NCI-H774 (cell line): ENCODE measurements at places on chromosomes 3 and 15.

GRCh38 chr3:52880047-52880446 lies 17.3 kb downstream of the STIMATE start:
- DNase-seq = no peak

GRCh38 chr3:10629671-10630040 lies 124.3 kb upstream of the ATP2B2 start:
- no peak for DNase-seq

- no peak for DNase-seq
Observed at GRCh38 chr3:17775073-17775472, 32.6 kb upstream of the TBC1D5 start.

- DNase-seq = no peak
Observed at GRCh38 chr3:134253475-134254226, 3.0 kb upstream of the RYK start.

DNA sequence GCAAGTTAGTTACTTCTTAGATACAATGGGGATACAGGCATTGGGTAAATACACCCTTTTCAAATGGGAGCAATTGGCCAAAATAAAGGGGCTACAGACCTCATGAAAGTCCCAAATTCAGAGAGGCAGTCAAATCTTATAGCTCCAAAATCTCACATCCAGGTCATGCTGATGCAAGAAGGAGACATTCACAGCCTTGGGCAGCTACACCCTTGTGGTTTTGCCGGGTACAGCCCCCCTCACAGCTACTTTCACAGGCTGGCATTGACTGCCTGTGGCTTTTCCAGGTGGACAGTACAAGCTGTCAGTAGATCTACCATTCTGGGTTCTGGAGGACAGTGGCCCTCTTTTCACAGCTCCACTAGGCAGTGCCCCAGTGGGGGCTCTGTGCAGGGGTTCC lies 17.5 kb upstream of the PLSCR1 start:
- DNase-seq = no peak

DNA sequence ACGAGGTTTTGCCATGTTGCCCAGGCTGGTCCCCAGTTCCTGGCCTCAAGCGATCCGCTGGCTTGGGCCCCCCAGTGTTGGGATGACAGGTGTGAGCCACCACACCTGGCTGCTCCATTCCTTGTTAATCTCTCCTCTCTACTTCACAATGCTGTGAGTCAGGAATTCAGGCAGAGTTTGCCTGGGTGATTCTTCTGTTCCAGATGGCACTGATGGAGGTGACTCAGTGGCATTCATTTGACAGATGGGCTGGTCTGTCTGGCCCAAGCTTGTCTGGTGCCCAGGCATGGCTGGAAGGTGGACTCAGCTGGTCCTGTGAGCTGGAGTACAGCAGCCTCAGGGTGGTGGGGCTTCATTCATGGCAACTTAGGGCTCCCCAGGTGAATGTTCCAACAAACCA lies 43.2 kb downstream of the SLC6A20 start:
- DNase-seq = no peak

- DNase-seq = no peak
Observed at GRCh38 chr3:100789579-100789978, 80.3 kb downstream of the TFG start.

- no peak for DNase-seq
Observed at GRCh38 chr15:31238906-31239305, 87.7 kb upstream of the KLF13 start.

- DNase-seq = no peak
Observed at GRCh38 chr3:60720736-60721135, 530.5 kb downstream of the FHIT start.

DNA sequence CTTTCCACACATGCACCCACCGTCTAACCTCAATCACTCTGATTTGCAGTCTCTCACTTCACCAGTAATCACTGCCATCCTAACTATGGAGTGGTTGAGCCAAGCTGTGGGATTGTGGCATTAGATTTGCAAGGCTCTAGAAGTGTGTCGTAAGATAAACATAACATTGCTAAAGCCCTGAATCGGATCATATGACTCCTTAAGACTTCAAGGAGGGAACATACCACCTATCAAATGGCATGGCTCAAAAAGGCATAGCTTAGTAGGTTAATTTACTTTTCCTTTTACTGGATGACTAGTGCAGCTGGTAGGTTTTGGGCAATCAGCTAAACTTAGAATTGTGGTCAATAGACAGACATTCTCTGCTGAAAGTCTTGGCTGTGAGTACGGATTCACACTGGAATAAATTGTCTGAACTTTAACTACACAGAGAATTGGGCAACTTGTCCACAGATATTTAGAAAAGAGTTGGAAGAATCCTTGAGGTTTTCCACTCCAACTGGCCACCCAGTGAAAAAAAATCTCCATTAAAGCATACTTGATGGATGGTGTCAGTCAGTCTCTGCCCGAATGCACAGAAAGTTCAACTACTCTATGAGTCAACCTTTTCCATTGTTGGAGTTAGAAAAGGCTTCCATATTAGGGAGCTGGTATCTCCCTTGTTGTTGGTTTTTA lies 476.7 kb upstream of the CBLB start:
- no peak for DNase-seq

GRCh38 chr3:113034011-113034410 lies 43.2 kb downstream of the GTPBP8 start:
- DNase-seq = no peak

GRCh38 chr3:142175478-142175877 lies 26.1 kb upstream of the TFDP2 start:
- no peak for DNase-seq

DNA sequence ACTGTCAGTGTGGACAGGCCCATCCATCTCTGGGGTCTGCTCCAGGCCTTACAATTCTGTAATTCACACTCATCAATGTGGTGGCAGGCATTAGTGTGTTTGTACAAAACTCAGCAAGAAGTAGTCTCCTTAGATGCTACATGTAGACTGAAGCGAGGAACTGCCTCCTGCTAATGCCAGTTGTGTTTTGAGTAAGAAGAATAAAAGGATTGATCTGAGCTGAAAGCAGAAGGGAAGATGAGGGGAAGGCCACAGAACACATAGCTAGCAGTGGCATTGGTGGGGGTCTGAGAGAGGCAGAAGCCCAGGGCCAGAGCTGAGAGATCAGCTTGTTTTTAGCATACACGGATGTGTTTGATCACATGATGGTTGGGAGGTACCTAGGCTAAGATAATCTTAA lies 144.1 kb downstream of the TIGIT start:
- no peak for DNase-seq

DNA sequence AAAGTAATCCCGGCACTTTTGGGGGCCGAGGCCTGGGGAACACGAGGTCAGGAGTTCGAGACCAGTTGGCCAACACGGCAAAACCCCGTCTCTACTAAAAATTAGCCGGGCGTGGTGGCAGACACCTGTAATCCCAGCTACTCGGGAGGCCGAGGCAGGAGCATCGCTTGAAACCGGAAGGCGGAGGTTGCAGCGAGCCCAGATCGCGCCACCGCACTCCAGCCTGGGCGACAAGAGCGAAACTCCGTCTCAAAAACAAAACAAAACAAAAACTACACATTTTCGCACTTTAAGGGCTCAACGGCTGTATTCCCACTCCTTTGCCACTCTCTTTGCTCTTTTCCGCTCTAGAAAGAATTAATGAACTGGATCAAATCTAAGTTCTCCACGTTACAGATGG lies 763 bp upstream of the TRNT1 start:
- no peak for DNase-seq

GRCh38 chr3:71006810-71007785 lies 576.4 kb downstream of the FOXP1 start:
- DNase-seq = no peak

DNA sequence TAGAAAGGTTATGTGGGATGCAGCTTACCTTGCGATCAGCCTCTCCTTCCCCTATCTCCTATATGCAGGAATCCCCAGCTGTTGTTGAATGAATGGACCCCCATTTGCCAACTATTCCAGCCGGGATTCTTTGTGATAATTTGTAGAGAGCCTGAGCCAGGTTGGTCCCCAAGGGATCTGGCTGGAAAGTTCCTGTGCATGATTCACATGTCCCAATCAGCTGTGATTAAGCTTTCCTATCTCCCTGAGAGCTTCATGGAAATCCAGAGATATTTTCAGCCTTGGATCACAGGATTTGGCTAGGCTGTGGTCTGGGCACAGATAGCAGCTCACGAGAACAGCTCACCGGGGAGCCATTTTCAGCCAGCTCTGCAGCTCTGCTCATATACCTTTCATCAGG lies 76.7 kb downstream of the ARNT2 start:
- DNase-seq = no peak

DNA sequence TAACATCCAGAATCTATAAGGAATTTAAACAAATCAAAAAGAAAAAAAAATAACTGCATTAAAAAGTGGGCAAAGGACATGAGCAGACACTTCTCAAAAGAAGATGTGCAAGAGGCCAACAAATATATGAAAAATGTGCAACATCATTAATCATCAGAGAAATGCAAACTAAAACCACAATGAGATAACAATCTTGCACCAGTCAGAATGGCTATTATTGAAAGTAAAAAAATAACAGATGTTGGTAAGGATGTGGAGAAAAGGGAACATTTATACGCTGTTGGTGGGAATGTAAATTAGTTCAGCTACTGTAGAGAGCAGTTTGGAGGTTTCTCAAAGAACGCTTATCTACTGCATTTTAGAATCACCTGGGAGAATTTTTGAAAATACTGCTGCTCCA lies 186.1 kb downstream of the OTOL1 start:
- no peak for DNase-seq

GRCh38 chr15:48333540-48333939 lies 2.3 kb downstream of the DUT start:
- DNase-seq = no peak

GRCh38 chr3:25863416-25863959 lies 73.6 kb downstream of the OXSM start:
- DNase-seq = no peak

GRCh38 chr3:102036017-102036416 lies 186.7 kb downstream of the NFKBIZ start:
- no peak for DNase-seq

GRCh38 chr3:172539273-172539672 lies 16.0 kb upstream of the TNFSF10 start:
- DNase-seq = no peak

DNA sequence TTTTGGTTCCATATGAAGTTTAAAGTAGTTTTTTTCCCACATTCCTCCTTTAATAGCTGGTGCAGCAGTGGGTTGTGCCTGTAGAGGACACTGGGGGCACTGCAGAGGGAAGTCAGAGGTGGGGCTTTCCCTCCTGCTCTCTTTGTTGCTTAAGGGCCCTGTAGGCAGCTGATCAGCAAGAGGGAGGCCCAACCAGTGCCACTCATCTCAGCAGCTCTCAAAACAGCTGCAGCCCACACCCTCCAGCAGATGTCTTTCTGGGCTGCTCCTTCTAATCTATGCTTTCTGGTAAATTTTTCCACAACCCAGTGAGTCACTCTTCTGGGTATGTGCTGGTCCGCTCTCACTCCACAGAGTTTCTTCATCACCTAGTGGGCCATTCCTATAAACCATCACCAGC lies 263.8 kb downstream of the FEZF2 start:
- DNase-seq = no peak

- no peak for DNase-seq
Observed at GRCh38 chr3:68751888-68752287, 180.5 kb downstream of the TAFA4 start.

- no peak for DNase-seq
Observed at GRCh38 chr3:188518835-188519452, 365.0 kb downstream of the LPP start.

GRCh38 chr15:79105141-79105540 lies 14.6 kb upstream of the RASGRF1 start:
- DNase-seq = no peak

- no peak for DNase-seq
Observed at GRCh38 chr3:114646526-114646925, 352.7 kb downstream of the TIGIT start.

DNA sequence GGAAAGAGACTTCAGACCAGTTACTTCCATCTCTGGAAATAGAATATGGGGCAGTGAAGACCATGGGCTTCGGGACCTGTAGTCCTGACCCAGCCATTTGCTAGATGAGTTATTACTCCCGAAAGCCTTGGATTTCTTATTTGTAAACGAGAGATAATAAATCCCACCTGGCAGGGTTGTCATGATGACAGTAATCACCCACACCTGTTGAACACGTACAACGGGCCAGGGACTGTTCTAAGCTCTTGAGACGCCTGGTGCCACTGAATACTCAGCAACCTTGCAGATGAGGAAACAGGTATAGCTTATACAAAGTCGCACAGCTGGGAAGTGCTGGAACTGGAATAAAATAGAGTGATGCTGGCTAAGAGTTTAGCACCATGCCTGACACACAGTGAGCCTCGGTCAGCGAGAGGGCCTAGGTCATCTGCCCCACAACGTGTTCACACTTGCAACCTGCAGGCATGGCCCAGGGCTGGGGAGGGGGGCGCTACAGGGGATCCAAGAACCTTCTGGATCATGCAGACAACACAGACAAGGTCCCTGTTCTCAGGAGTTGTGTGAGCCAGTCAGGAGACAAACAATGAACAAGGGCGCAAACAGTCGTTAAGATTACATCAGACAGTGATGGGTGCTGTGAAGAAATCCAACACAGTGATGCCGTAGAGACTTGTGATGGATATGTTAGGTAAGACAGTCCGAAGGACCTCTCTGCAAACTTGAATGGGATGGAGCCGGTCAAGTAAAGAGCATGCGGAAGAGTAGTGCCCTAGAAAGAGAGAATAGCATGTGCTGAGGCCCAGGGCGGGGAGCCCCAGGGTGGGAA lies 89.2 kb downstream of the CORO2B start:
- DNase-seq = no peak

GRCh38 chr3:191136347-191136746 lies 62.7 kb upstream of the OSTN start:
- no peak for DNase-seq

GRCh38 chr3:190120269-190121060 lies at the start of gene P3H2:
TSS of gene P3H2 (minus strand) at chr3:190120897. CDS start at chr3:190120731, 166 bp downstream.
- no peak for DNase-seq

- peak; percentile 27 for DNase-seq
Observed at GRCh38 chr3:9976721-9977709, 9.6 kb downstream of the EMC3 start.

DNA sequence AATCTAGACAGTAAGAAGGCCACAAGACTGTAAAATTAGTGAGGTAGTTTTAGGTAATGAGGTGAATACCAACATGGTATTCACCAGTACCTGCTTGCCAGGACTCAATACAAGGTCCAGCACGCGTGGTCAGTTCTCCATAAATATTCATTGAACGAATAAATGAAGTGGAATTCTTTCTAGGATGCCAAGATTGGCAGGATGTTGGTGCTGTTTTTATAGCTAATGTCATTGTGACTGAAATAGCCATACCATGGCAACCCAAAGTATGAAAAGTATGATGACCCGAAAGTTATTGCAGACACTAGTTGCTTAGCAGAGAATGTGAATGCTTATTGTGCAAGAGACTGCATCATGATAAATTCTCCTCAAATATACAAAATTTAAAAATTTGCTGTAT lies 307.2 kb downstream of the KCNH8 start:
- no peak for DNase-seq
